Occipital lobe (tissue), 3 donors: ENCODE measurements at places on chromosomes 3 and 15. TPM values are rescaled to one million over a fixed set of nuclear protein-coding genes. Genes with fewer than 3 reads are reported as not detected.

The MEGF11 gene
- 0.78 TPM for total RNA-seq

The SLC49A4 gene
- 32.1 TPM for total RNA-seq

The IL1RAP gene
- total RNA-seq, result 17.3 TPM

The EMC7 gene
- 21.2 TPM for total RNA-seq

The KBTBD13 gene
- not detected for total RNA-seq

The TMEM207 gene
- not detected for total RNA-seq

The RAD51 gene
- 0.47 TPM for total RNA-seq

The MAP6D1 gene
- total RNA-seq, result 4.5 TPM
